ENCODE measurements at places on chromosomes 5 and 9.

DNA sequence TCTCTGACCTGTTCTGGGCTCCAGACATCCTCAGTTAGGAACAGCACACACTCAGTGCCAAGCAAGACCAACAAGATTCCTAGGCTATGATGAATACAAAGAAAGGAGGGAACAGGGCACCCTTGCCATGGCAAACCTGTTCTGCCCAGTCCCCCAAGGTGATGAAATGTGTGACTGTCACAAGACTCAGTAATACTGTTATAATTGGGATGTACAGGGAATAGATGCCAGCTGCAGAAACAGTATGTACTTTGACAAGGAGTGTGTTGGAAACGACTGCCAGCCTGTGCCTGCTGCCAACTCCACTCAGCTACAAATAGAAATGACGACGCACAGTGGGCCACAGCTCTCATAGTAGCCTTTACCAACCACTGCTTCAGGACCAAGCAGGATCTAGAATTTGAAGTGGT lies 453.0 kb downstream of the EFNA5 start:
- DNase-seq = no peak

- DNase-seq = no peak
These were observed 216.3 kb downstream of the ISL1 start for GRCh38 chr5:51599587-51599986.

DNA sequence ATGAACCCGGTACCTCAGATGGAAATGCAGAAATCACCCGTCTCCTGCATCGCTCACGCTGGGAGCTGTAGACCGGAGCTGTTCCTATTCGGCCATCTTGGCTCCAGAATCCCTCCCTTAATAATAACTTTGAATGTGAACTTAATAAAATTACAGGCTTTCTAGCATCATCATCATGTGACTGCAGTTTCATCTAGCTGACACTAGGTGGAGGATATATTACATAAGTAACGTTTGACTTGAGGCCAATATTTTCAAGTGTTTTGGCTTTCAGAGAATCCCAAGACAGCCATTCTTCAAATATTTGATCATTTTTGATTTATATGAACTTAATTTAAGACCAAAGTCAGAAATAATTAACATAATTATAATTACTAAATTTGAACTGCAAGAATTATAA lies 474.9 kb upstream of the CDH10 start:
- no peak for DNase-seq

DNA sequence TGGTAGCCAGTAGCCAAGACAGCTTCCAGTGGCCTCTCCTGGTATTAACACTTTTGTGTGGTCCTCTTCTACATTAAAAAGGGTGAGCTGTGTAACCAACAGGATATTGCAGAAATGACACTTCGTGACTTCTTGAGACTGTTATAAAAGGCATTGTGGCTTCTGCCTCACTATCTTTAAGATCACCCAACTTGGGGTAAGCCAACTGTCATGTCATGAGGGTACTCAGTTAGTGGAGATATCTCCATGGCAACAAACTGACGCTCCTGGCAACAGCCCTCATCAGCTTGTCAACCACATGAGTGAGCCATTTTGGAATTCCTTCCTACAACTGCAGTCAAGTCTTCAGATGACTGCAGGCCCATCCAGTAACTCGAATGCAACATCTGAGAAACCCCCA lies 121.7 kb downstream of the DEPDC1B start:
- DNase-seq = no peak

DNA sequence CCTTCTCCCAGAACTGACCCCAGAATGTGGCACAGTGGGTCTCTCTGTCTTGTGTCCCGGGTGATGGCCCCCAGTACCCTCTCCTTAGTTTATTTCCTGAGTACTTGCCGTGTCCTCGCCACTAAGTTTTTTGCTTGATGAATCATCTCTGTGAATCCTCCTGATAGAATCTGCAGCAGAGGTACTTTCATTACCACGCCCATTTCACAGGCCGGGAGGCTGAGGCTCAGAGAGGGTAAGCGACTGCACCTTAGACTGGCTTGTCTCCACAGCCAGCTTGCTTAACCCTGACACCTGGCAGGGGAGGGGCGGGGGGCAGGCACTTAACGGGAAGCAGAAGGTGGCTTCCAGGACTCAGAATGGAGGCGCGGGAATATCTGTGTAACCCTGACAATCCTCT lies 7.9 kb upstream of the IER5L start:
- no peak for DNase-seq

GRCh38 chr9:125603478-125604021 lies 103.5 kb downstream of the MAPKAP1 start:
- no peak for DNase-seq

- no peak for DNase-seq
These were observed 204.1 kb downstream of the MEF2C start for GRCh38 chr5:88678770-88679381.
